ENCODE measurements at places on chromosomes 12 and 14. TPM values are rescaled to one million over a fixed set of nuclear protein-coding genes. Genes with fewer than 3 reads are reported as not detected.

DNA sequence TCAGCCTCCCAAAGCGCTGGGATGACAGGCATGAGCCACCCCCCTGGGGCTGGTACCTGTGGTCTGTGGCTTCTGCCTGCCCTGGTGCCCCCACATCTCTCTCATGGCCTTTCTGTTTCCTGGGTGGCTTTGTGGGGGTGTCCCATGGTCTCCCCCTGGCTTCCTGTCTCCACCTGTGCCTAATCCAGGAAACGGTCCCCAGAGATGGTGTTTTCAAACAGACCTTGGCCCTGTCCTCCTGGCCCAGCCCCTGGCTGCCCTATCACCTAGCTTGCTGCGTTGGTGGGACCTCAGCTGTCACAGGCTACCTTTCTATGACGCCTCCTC, 18.1 kb downstream of the MEG3 start:
- peaks cover 15% of the 10 kb centered on the region for H3K4me1 ChIP-seq
- no peak overlapping the region for H3K4me3 ChIP-seq
- no peak overlapping the region for H3K27ac ChIP-seq
- H3K27me3 ChIP-seq, result no peaks in the 10 kb centered on the region
- no peak for DNase-seq

Gene LRRC43
- total RNA-seq, result 0.50 TPM

Gene LHX5
- total RNA-seq, result not detected

DNA sequence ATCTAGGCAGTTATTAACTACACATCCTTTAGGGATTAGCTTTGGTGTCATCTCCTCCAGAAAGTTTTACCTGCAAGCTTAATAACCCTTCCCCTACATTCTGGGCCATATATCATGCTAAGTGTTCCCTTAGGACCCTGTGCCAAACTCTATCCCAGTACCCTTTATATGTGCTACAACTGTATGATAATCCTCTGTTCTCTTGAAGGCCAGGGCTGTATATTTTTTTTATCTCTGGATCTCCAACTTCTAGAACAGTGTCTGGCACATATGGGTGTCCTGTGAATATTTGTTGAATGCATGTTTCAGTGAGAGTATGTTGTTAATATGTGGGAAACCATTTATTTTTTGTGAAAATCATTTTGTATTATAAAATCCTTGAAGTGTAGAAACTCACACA, 106.7 kb downstream of the PPM1A start:
- DNase-seq, result no peak
- H3K4me3 ChIP-seq, result no peak overlapping the region
- H3K27me3 ChIP-seq, result peaks cover 12% of the 10 kb centered on the region
- H3K36me3 ChIP-seq, result no peaks in the 10 kb centered on the region

DNA sequence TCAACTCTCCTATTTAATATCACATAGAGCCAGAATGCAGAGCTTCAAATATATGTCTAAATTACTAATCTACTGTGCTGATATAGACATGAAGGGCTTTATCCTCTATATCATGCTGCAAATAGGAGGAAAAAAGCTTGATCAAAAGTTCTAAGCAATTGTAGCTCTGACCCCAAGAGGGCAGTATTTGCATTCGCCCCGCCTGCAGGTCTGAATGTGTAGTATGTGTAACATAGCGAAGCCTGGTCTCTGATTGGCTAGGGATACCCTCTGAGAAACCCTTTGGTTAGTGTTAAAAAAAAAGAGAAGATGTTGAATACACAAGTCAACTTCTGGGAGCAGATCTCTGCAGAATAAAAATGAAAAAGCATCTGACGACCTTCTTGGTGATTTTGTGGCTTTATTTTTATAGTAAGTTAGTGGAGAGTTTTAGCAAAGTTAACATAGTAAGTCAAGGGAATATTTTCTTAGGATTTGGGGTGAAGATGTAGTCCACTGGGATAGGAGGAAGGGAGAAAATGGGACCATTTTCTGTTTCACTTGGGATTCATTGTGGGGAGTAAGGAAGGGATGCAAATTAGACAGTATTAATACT, 151.6 kb upstream of the OR4E1 start:
- peak overlapping the region; percentile 51 for H3K4me3 ChIP-seq
- peaks cover 32% of the 10 kb centered on the region for H3K27me3 ChIP-seq
- no peaks in the 10 kb centered on the region for H3K36me3 ChIP-seq
- peak overlapping the region; percentile 12 for H3K27ac ChIP-seq
- peaks cover 2% of the 10 kb centered on the region for H3K4me1 ChIP-seq

- H3K27me3 ChIP-seq, result peaks cover 7% of the 10 kb centered on the region
- DNase-seq, result no peak
- H3K4me1 ChIP-seq, result no peaks in the 10 kb centered on the region
- no peaks in the 10 kb centered on the region for H3K36me3 ChIP-seq
- H3K4me3 ChIP-seq, result no peak overlapping the region
Measured at GRCh38 chr14:57323721-57324120, 55.0 kb downstream of the AP5M1 start.

Gene BEST3
- total RNA-seq, result not detected

Gene KRT6C
- total RNA-seq, result not detected

- H3K4me3 ChIP-seq, result no peak overlapping the region
- no peaks in the 10 kb centered on the region for H3K36me3 ChIP-seq
- H3K27ac ChIP-seq, result no peak overlapping the region
- peaks cover 2% of the 10 kb centered on the region for H3K4me1 ChIP-seq
- DNase-seq, result no peak
- H3K27me3 ChIP-seq, result peaks cover 9% of the 10 kb centered on the region
Measured at GRCh38 chr12:63420206-63420644, 248.1 kb downstream of the DPY19L2 start.

GRCh38 chr12:92593734-92594402, 108.9 kb upstream of the PLEKHG7 start:
- H3K36me3 ChIP-seq, result peaks cover 29% of the 10 kb centered on the region
- peak overlapping the region; percentile 74 for H3K4me3 ChIP-seq
- peak overlapping the region; percentile 95 for H3K27ac ChIP-seq
- DNase-seq, result peak; percentile 46
- H3K27me3 ChIP-seq, result no peaks in the 10 kb centered on the region

- DNase-seq, result no peak
- H3K27ac ChIP-seq, result no peak overlapping the region
- H3K4me1 ChIP-seq, result no peaks in the 10 kb centered on the region
- no peak overlapping the region for H3K4me3 ChIP-seq
- H3K27me3 ChIP-seq, result peaks cover 7% of the 10 kb centered on the region
Measured at GRCh38 chr12:113744802-113745395, 221.2 kb downstream of the RBM19 start.

DNA sequence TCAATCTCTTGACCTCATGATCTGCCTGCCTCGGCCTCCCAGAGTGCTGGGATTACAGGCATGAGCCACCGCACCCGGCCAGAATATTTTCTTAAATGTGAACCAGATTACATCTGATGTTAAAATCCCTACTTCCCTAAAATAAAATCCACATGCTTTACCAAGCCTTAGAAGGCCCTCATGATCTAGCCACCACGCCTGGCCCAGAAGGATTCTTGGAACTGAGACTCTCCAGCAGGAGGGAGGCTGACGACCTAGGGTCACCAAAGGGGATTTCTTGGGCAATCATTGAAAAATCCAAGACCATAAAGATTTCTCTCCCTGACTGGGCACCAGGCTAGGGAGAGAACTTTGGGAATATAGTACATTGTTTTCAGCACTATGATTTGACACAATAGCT, 25.2 kb upstream of the RASSF3 start:
- peaks cover 16% of the 10 kb centered on the region for H3K4me1 ChIP-seq
- peaks cover 4% of the 10 kb centered on the region for H3K36me3 ChIP-seq
- H3K4me3 ChIP-seq, result no peak overlapping the region
- DNase-seq, result no peak
- H3K27me3 ChIP-seq, result no peaks in the 10 kb centered on the region
- no peak overlapping the region for H3K27ac ChIP-seq

Gene RND1
- 4.9 TPM for total RNA-seq

- no peak overlapping the region for H3K4me3 ChIP-seq
- H3K4me1 ChIP-seq, result no peaks in the 10 kb centered on the region
- no peaks in the 10 kb centered on the region for H3K36me3 ChIP-seq
Measured at GRCh38 chr14:87065366-87065765, 927.6 kb downstream of the GALC start.

DNA sequence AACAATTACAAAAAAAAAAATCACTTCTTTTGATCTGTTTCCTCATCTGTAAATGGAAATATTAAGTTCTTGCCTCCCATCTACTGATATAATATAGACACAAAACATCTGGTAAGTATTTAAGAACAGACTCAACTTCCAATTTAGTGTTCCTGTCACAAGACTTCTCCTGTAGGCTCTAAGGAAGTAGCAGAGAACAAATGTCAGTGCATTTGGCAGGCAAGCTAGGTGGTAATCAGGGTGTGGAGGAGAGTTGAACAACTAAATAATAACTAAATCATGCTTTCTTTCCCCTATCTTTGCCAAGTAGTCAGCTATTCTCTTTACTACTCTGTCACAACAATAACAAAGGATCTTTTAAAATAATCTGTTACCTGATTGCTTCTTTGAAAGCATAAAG, 22.1 kb downstream of the BAZ1A start:
- H3K36me3 ChIP-seq, result peaks cover 42% of the 10 kb centered on the region
- DNase-seq, result no peak
- H3K27ac ChIP-seq, result peak overlapping the region; percentile 55
- H3K4me1 ChIP-seq, result peaks cover 28% of the 10 kb centered on the region
- H3K4me3 ChIP-seq, result no peak overlapping the region
- no peaks in the 10 kb centered on the region for H3K27me3 ChIP-seq

Gene HEBP1
- 13.9 TPM for total RNA-seq

Gene CRIP1
- 453 TPM for total RNA-seq

DNA sequence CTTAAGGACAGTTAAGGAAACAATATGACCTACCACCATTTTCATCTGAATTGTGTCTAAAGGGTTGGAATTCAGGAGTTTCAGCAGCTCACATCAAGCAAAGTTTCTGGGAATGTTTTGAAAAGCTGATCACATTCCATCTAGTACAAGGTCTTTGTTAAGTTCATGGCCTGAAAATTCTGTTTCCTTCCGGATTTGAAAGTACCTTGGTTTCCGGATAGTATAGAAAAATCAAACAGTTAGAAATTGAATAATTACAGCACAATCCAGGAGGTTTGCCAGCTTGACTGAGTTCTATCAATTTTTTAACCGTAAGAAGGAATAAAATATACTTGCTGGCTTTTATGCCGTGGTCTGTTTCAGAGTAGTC, 136.5 kb downstream of the HMGA2 start:
- H3K27ac ChIP-seq, result no peak overlapping the region
- H3K4me1 ChIP-seq, result no peaks in the 10 kb centered on the region
- peaks cover 13% of the 10 kb centered on the region for H3K27me3 ChIP-seq
- no peaks in the 10 kb centered on the region for H3K36me3 ChIP-seq

DNA sequence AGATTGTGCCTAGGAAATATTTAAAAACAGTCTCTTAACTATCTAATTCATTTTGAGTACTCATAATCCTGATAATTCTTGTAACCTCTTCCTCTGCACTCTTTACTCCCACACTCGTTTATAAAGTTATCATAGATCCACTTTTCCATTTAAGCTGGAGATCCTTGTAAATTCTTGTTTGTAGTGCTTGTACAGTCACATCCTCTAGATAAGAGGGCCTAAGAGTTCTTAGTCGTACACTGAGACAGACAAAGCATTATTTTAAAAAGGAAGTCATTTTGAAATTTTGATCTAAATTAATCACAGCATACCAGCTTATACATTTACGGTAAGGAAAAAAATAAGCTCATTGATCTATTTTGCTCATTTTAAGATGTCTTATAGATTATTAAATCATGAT, 42.5 kb downstream of the LMO3 start:
- no peaks in the 10 kb centered on the region for H3K4me1 ChIP-seq
- no peak for DNase-seq
- H3K27ac ChIP-seq, result no peak overlapping the region
- no peaks in the 10 kb centered on the region for H3K36me3 ChIP-seq

GRCh38 chr14:68616221-68616902, 176.5 kb downstream of the ZFP36L1 start:
- H3K4me3 ChIP-seq, result no peak overlapping the region
- H3K27me3 ChIP-seq, result no peaks in the 10 kb centered on the region
- no peak for DNase-seq

- H3K4me1 ChIP-seq, result no peaks in the 10 kb centered on the region
- no peak for DNase-seq
- no peak overlapping the region for H3K27ac ChIP-seq
Measured at GRCh38 chr12:117521346-117521745, 159.9 kb upstream of the NOS1 start.

Gene ESPL1
- 91.0 TPM for total RNA-seq

DNA sequence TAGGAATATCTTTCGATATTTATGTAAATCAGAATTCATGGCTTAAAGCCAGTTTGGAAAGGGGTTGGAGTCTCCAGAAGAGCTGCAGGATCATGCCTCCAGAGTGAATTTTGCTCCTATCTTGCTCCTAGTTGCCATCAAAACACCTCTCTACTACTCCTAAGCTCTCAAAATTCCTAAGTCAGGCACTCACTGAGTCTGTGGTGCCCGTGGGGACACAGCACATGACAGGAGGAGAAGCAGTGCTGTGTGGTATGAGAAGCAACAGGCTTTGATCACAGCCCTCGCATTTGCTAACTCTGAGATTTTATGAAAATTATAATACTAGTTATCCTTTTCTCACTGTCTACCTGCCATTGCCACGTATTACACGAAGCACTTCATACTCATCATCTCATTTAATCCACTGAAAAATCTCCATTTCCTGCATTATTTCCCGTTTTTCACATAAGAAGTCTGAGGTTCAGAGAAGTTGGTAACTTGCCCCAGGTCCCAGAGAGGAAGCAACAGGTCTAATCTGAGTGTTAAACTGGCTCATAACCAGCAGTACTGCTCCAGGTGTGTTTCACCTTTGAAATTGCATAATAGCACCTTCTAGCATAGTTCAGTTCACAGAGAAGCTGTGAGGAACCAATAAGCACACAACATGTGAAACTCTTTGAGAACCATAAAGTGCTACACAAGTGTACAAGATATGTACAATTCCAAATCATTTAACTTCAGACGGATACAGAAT, 33.1 kb upstream of the SLC35F4 start:
- peaks cover 8% of the 10 kb centered on the region for H3K27me3 ChIP-seq
- no peak overlapping the region for H3K27ac ChIP-seq
- H3K4me1 ChIP-seq, result no peaks in the 10 kb centered on the region

- H3K36me3 ChIP-seq, result no peaks in the 10 kb centered on the region
- no peak overlapping the region for H3K4me3 ChIP-seq
- no peaks in the 10 kb centered on the region for H3K4me1 ChIP-seq
- no peak for DNase-seq
- no peaks in the 10 kb centered on the region for H3K27me3 ChIP-seq
Measured at GRCh38 chr14:93745603-93746273, 42.5 kb downstream of the PRIMA1 start.

GRCh38 chr12:123119808-123120207, 31.1 kb downstream of the PITPNM2 start:
- DNase-seq, result no peak
- H3K27ac ChIP-seq, result peak overlapping the region; percentile 88
- no peak overlapping the region for H3K4me3 ChIP-seq
- peaks cover 44% of the 10 kb centered on the region for H3K4me1 ChIP-seq
- peaks cover 1% of the 10 kb centered on the region for H3K36me3 ChIP-seq

DNA sequence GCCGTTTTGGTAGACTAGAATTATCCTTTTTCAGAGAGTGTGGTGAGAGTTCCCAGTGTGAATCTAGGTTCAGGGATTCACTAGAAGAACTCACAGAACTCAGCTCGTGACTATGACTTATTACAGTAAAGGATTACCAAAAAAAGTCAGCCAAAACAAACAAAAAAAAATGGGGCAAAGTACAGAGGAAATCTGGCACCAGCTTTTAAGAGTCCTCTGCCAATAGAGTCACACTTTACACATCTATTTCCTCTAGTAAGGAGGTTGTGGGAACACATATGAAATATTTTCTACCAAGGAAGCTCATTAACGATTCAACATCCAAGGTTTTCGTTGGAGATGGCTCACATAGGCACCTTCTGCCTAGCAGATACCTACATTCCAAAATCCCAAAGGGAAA, 28.2 kb downstream of the TSPAN19 start:
- H3K4me3 ChIP-seq, result no peak overlapping the region
- no peaks in the 10 kb centered on the region for H3K36me3 ChIP-seq
- DNase-seq, result no peak
- H3K27ac ChIP-seq, result no peak overlapping the region

Measured in activated naive CD8-positive, alpha-beta T cell treated with anti-CD3 and anti-CD28 coated beads, Interleukin-2, amount 10 ng/mL, durations not matched to agents 7 days and 5 days (primary cell).